ENCODE measurements at places on chromosomes 5 and 9.

GRCh38 chr5:131214609-131215227, 44.0 kb downstream of the LYRM7 start:
- no peak for DNase-seq

DNA sequence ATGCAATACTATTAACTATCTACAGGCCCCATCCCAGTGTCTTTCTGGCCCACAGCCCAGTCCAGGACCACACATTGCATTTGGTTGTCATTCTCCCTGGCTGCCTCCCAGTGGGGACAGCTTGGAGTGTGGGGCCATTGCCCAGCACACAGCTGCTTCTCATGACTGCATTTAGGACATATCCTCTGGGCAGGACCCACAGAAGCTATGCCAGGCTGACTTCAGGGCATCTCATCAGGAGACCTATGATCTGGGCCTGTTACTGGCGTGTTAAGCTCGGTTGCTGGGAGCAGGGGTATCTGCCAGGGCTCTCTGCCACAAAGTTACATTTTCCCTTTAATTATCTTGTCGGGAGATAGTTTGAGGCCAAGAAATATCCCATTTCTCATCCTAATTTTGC, 32.1 kb upstream of the CLPTM1L start:
- no peak for DNase-seq

- DNase-seq = peak; percentile 4
Observed at GRCh38 chr5:2207416-2208238, 324.9 kb upstream of the IRX4 start.

DNA sequence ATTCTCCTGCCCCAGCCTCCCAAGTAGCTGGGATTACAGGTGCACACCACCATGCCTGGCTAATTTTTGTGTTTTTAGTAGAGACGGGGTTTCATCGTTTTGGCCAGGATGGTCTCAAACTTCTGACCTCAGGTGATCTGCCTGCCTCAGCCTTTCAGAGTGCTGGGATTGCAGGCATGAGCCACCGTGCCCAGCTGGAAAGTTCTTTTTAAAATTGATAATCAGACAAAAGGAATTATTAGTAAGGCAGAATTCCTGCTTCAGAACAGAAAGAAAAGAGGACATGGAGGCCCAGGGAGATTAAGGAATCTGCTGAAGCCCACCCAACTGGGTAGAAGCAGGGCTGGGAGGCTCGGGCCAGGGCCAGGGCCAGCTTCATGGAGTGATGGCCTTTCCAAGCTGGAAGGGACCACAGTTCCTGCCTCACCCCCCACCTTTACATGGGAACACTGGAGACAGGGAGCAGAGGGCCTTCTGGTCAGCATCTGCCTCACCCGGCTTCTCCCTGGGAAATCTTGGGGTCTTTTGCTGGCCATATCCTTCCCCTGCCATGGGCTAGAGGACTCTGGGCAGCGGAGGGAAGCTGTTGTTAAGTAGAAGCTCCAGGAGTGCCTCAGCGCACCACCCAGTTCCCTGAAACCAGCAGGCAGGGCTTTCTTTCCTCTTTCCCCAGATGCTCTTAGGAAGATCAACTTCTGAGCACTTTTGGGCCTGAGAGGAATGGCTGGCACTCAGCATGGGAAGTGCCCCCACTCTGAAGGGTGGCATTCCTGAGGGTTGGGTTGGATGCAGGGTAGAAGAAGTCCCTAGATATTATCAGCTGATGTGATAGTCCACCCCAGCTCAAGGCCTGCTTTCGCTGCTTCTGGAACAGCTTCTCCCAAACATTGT, 70.1 kb downstream of the RGS3 start:
- no peak for DNase-seq

DNA sequence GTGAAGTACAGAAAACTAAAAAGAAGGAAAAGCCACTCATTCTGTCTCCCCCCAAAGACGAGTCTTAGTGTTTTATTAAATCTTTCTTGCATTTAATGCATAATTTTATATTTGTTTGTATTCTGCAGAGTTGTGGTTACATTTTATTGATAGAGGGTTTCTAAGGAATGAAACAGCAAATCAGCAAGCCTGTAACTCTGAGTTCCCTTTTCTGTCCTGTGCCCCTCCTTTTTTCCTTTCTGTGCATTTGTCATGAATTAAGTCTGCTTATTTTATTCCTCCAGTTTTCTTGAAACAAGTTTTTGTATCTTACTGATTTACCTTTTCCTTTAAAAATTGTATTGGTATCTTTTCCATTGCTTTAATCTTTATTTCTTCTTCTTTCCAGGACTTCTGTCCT, 132.8 kb downstream of the MUSK start:
- DNase-seq = peak; percentile 33

- DNase-seq = no peak
Observed at GRCh38 chr5:108579236-108579635, 168.5 kb upstream of the FER start.
